ENCODE measurements at places on chromosomes 5 and 9.

DNA sequence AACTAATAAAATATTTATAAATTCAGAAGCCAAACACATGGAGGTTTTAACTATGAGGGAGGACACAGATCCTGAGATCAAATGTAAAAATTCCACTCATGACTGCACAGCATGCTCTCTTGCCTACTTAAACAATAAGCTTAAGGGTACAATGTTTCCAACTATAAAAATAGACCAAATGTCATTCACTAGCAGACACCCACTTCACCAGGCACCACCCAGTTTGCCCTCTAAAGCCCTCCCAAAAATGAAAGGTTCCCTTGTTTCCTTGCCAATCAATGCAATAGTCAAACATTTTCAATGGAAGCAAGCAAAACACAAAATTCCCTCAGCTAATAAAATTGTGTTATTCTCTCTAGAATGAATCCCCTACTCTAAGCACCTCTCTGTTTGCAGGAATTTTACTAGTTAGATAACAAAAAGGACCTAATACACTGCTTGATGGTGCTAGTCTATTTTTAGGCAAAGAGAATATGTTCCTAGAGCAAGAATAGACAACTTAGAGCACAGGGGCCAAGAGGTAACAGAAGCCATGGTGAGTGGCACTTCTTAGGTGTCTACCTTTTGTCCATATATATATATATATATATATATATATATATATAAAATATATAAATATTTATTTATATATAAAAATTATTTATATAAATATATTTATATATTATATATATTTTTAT is 135.3 kb downstream of the HOMER1 start:
- no peak for DNase-seq

DNA sequence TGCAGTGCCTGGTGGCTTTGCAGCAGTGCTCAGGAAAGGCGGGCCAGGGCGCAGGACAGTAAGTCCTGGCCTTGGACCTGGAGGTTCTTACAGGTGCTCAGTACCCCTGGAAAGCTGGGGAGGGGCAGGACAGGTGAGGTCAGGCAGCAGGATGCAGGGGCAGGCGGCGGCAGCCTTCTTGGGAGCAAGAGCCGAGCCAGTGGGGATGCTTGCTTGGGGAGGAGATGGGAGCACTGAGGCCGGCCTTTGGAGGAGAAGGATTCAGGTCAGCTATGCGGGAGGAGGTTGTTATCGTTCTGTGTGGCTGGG is 98.0 kb downstream of the COL5A1 start:
- no peak for DNase-seq

DNA sequence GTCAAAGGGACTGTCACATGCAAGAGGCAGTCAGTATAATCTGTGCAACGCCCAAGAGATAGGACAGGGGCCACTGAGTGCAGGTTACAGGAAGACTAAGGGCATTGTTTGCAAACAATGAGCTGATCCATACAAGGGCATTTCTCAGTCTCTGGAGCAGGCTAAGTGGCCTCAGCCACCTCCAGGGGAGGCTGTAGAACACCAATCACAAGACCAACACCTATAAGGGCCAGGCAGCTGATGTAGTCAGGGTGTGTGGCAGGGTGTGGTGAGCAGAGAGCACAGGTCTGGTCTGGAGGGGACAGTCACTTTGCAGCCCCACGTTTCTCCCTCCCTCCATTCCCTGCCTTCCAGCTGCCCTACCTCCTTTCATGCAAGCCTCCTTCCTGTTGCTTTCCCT is 83.2 kb upstream of the ADRA1B start:
- DNase-seq = no peak

GRCh38 chr5:169696621-169697510 is 59.8 kb downstream of the DOCK2 start:
- no peak for DNase-seq

- DNase-seq = no peak
Measured at GRCh38 chr9:91724068-91724440, 226.0 kb downstream of the ROR2 start.

GRCh38 chr5:97297063-97297703 is 114.1 kb upstream of the RIOK2 start:
- no peak for DNase-seq

GRCh38 chr5:141597394-141597793 is 21.4 kb downstream of the DIAPH1 start:
- DNase-seq = no peak

GRCh38 chr5:60207040-60207439 is 313.5 kb upstream of the PDE4D start:
- DNase-seq = no peak

DNA sequence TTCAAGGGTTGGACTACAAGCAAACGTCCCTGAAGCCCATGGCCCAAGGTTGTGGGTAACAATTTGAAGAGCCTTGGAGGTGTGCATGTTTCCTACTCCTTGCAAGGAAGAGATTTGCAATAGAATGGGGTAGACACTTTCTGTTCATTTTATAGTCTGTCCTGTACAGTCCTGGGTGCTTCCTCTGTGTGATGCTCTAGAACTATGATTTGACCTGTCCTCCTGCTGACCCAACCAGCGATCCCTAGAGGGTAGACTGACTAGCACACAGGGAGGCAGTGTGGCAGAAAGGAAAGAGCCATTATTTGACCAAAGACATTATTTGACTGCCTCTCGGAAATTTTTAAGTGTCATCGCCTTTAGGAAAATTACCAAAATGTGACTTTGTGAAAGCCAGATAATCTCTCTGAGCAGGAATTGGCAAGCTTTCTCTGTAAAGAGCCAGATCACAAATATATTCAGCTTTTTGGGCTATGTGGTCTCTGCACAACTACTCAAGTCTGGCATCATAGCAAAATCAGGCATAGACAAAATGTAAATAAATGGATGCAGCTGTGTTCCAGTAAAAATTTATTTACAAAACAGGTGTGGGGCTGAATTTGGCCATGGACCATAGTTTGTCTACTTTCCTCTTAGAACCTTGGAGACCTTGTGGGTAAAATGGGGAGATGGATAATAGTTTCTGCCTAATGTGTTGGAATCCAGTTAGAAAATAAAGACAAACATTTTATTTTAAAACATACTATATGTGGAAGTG is 106.8 kb downstream of the DMRT2 start:
- no peak for DNase-seq

DNA sequence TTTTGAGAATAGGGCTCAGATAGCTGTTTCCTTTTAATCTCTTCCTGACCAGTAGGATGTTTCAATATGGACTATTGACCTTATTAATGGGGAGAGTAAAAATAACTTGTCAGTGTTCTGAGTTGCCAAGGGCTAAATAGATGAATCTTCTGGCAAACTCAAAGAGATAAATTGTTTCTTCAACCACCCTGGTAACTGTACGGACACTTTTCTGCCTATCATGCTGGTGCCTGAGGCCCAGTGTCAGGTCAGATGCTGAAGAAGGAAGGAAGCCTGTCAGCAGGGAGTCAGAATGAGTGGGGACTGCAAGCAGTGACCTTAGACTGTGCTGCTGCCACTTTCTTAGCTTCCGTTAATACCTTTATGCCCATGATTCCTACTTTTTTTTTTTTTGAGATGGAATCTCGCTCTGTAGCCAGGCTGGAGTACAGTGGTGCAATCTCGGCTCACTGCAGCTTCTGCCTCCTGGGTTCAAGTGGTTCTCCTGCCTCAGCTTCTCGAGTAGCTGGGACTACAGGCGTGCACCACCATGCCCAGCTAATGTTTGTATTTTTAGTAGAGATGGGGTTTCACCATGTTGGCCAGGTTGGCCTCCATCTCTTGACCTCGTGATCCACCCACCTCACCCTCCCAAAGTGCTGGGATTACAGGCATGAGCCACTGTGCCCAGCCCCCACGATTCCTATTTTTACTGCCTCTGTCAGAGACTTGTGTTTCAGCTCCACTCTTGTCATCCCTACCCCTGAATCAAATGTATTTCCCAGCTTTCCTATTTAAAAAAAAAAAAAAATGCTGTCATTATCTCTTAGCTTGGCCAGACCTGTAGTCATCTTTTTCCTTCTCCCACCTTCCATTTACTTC is 33.7 kb downstream of the TGFBR1 start:
- peak; percentile 22 for DNase-seq

GRCh38 chr5:157669701-157670097 is 1.6 kb upstream of the C5orf52 start:
- DNase-seq = no peak

- no peak for DNase-seq
Measured at GRCh38 chr5:67179697-67180361, 16.8 kb downstream of the CD180 start.

Measured in heart left ventricle (tissue), 16 donors.